Stimulated activated CD8-positive, alpha-beta memory T cell treated with anti-CD3 and anti-CD28 coated beads, Interleukin-2, amount 100 ng/mL, for 48 hours (primary cell): ENCODE measurements at places on chromosomes 4 and X.

GRCh38 chr4:7367406-7367805, 67.3 kb downstream of the PSAPL1 start:
- no peak for DNase-seq

GRCh38 chr4:4866124-4866865, 6.8 kb downstream of the MSX1 start:
- no peak for DNase-seq

GRCh38 chrX:112751076-112751475, 71.3 kb upstream of the LHFPL1 start:
- no peak for DNase-seq

DNA sequence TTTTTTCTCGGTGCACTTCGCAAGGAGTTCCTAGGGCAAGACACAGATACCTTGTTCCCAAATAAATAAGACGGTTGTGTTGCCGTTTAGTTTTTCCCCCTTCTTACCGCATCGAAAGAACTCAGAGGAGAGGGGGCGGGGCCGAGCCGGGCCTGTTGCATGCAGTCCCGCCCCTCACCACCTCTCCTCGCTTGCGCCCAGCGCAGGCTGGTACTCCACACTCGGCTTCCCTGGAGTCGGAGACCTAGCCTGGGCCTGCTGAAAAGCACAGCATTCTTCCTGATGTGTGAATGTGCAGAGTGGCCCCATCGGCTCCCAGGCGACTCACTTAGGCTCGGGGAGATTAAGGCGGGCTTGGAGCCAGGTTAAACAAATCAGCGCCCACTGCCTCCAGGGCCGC, 26.1 kb upstream of the VMA21 start:
- DNase-seq = no peak

- DNase-seq = no peak
Measured at GRCh38 chr4:88610771-88611170, 18.5 kb downstream of the HERC3 start.

GRCh38 chr4:67587156-67587555, 28.6 kb downstream of the STAP1 start:
- no peak for DNase-seq

GRCh38 chr4:140297221-140297570, 76.2 kb upstream of the SCOC start:
- DNase-seq = no peak

DNA sequence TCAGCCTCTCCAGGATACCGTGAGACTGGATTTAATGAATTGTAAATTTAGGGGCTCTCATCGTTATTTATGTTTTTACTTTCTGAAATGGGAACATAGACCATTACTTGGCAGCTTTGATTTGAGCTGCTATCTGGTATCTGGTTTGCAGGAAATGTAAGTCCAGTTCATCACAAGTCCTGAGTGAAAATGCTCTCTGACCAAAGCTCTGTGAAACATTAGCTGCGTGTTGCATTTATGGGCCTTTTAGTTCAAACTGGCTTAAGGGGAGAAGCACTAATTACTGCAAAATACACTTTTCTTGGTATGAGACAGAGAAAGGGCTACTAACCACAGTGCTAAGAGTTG, 420 bp downstream of the CC2D2A start:
- no peak for DNase-seq

- no peak for DNase-seq
Measured at GRCh38 chr4:64271601-64272081, 137.6 kb downstream of the TECRL start.
